ENCODE measurements at places on chromosomes 2 and 18.

- no peak for DNase-seq
Observed at GRCh38 chr2:40373111-40373510, 78.8 kb downstream of the SLC8A1 start.

DNA sequence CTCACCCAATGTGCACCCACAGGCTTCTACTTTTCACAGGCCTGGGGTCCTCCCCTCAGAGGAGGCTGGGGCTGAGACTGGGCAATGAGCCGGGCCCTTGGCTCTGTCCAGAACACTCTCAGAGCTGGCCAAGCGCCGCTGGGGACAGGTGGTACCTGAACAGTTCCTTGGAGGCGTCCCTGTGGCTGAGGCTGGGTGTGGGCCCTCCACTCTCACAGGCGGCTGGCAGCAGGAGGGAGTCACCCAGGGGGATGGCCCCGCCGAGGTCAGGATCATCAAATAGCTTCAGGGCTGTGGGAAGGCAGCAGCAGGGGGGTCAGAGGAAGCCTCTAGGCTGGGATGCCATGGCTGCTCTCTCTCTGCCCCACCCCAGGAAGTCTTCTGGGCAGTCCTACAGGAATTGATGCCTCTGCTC, 27.1 kb downstream of the HS1BP3 start:
- DNase-seq = no peak

GRCh38 chr2:70181363-70181956, 9.4 kb downstream of the C2orf42 start:
- DNase-seq = no peak

GRCh38 chr2:50878251-50878650, 153.7 kb downstream of the NRXN1 start:
- DNase-seq = no peak

GRCh38 chr18:63120620-63121019, 198.9 kb downstream of the BCL2 start:
- DNase-seq = no peak

DNA sequence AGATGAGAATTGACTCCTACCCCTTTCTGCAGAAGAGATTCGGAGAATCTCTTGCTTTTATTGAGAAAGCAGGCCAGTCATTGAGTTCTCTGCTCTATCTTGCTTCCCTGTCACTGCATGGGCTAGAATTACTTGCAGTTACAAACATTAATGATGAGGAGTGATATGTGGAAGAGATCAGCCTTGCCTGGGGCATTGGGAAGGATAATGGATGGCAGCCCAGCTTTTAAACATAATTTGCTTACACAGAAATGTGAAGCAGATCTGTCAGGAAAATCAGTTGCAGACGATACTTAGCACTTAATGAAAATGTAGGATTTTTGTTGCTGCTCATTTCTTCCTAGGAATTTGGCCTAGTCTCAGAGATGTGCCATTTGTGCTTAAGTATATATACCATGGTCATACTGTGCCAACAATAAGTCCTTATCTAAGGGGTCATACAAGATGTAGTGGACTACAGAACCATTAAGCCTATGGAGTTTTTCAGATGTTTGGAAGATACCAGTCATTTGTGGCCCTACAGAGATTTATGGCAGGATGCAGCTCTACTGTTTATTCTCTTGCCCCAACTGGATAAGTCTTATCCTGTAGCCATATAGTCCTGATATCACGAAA, 92.7 kb downstream of the XRCC5 start:
- no peak for DNase-seq

DNA sequence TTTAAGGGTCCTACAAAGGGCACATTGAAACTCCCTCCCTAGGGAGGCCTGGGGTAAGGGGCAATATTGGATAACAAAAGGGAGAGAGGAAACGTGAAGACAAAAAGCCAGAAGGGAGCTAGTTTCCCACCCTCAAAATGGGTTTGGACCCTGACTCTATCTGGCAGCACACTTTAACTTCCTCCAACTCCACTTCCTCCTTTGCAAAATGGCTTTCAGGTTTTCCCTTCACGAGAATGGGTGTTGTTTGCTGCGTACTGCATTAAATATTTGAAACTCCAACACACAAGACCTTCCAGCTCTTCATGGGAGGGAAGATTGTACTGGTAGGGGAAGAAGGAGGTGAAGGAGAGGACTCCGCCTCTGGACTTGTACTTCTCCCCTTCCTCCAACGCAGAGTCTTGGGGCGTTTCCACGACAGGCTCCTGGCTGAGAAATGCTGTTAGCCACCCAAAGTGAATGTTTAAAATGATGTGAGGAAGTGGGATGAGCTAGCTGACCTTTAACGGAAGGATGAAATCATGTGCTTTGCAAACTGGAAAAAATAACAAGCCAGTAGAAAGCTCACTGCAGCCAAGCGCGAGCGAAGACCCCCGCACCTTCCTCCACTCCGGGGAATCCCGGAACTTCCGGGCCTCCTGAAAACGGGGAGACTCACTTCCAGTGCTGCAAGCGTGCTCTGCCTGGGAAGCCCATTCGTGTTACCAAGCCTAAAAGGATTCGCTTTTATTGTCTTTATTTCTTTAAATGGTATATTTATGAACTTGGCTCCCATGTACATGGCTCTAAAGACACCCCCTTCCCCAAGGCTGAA, 85.6 kb downstream of the VIT start:
- no peak for DNase-seq

- DNase-seq = no peak
Observed at GRCh38 chr2:207926133-207926988, 99.0 kb downstream of the PLEKHM3 start.

- peak; percentile 60 for DNase-seq
Observed at GRCh38 chr2:72859831-72860262, 27.4 kb upstream of the SPR start.

- no peak for DNase-seq
Observed at GRCh38 chr2:69279211-69279610, 107.8 kb downstream of the GFPT1 start.

DNA sequence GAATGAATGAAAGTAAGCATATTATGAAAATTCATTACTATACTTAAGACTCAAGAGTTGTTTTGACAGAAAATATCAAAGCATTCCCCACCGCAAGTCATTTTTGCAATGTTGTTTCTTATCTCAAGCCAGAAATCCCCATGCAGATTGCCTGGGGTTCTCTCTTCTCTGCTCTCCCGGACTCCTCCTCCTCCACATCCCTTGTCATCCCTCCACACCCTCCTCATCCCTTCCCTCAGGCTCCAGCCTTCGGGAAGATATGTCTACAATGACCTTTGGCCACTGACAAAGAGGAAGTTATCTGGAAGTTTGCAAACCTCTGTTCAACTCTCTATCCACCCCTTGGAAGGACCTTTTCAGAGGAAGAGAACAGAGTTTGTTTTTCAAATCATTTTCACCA, 11.9 kb downstream of the TFCP2L1 start:
- DNase-seq = no peak

DNA sequence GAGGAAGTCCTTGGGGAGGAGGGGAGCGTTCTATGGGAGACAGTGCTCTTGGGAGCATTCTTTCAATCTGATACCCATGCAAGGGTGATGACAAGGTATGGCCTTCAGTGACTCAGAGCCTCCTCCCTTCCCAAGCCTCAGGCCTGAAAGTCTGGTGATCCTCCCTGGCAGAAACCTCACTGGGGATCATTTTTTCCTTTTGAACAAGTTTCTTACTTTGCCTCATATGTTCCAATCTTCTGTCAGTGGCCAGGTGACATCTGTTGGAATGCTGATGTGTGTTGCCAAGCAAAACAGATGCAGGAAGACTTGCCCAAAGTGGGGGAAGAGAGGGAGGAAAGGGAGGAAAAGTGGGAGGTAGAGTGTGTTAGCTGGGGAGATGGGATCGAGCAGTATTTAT, 224.8 kb downstream of the NEDD4L start:
- no peak for DNase-seq

- DNase-seq = no peak
Observed at GRCh38 chr2:150681120-150681804, 193.8 kb upstream of the RND3 start.
